Effector CD4-positive, alpha-beta T cell (primary cell): ENCODE measurements at places on chromosomes 3 and 15.

GRCh38 chr3:159787178-159787574 is 201.5 kb upstream of the IL12A start:
- no peak for DNase-seq

DNA sequence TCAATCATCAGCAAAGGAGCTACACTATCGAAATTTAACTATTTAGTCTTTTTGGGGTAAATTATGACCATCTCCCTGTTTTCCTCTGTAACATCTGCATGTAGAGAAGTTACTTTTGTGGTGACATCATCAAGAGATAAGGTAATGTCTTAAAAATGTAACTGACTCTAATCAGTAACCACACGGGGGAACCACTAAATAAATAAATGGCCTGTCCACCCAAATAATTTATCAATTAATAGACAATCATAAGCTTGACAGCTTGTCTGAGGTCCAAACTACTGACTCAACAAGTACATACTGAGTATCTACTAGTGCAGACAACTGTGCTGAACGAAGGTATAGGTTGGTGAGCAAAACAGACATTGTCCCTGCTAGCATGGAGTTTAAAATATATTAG is 219.3 kb downstream of the SLC9A9 start:
- no peak for DNase-seq

GRCh38 chr3:102745881-102746280 is 311.1 kb downstream of the ZPLD1 start:
- DNase-seq: no peak

DNA sequence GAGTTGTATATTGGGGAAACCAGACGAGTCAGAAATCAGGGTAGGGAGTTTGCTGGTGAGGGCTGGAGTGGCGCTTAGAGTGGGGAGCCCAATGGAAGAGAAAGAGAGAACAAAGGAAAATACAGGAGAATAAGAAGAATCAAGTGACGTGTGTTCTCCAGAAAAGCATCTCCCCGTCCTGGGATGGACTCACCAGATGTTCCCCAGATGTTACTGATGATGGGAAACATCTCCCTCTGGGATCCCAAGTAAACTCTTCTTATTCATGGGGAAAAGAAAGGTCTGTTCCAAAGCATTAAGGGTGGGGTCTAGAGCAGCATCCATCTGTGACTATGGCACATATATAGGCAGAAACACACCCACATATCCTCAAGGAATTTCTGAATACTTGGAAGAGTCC is 3.0 kb upstream of the CSRNP1 start:
- no peak for DNase-seq

DNA sequence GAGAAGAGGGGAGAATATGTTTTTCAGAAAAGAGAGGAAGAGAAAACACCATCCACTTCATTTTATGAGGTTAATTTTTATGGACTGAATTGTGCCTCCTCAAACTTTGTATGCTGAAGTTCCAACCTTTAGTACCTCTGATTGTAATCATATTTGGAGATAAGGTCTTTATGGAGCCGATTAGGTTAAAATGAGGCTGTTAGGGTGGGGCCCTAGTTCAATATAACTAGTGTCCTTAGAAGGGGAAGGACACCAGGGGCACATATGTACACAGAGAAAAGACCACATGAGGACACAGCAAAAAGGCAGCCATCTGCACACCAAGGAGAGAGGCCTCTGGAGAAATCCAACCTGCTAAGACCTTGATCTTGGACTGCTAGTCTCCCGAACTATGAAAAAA is 38.9 kb upstream of the TCF12 start:
- no peak for DNase-seq

DNA sequence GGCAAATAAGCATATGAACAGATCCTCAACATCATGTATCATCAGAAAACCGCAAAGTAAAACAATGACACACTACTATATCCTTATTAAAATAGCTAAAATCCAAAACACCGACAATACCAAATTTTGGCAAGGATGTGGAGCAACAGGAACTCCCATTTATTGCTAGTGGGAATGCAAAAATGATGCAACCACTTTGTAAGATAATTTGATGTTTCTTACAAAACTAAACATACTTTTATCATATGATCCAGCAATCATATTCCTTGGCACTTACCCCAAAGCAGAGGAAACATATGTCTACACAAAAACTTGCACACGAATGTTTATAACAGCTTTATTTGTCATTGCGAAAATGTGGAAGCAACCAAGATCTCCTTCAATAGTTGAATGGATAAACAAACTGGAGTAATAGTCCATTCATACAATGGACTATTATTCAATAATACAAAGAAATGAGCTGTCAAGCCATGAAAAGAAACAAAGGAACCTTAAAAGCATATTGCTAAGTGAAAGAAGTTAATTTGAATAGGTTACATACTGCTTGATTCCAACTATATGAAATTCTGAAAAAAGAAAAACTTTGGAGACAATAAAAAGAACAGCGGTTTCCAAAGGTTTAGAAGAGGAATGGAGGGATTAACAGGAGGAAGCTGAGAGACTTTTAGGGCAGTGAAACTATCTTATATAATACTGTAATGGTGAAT is 172.0 kb downstream of the VPS13C start:
- DNase-seq: no peak
